ENCODE measurements at places on chromosomes 13 and 19. TPM values are rescaled to one million over a fixed set of nuclear protein-coding genes. Genes with fewer than 3 reads are reported as not detected.

DNA sequence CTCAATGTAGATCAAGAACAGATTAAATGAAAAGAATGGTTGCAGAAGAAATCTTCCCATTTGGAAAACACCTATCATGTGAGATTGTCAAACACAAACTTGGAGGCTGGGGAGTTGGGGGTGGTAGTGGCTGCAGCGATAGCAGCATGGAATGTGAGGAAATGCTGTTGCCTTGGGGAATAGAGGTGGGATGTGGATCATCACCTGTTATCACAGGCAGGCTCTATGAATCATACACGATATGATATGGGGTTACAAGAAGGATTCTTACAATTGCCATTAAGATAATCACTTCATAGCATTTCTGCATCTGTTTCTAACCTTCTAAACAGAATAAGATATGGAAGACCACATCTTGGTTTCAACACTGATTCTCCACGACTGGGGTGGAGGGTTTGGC is 88.7 kb downstream of the RNASEH2B start:
- no peaks in the 10 kb centered on the region for H3K36me3 ChIP-seq
- DNase-seq: no peak
- H3K4me3 ChIP-seq: no peak overlapping the region
- H3K27me3 ChIP-seq: no peaks in the 10 kb centered on the region
- peaks cover 56% of the 10 kb centered on the region for H3K4me1 ChIP-seq

DNA sequence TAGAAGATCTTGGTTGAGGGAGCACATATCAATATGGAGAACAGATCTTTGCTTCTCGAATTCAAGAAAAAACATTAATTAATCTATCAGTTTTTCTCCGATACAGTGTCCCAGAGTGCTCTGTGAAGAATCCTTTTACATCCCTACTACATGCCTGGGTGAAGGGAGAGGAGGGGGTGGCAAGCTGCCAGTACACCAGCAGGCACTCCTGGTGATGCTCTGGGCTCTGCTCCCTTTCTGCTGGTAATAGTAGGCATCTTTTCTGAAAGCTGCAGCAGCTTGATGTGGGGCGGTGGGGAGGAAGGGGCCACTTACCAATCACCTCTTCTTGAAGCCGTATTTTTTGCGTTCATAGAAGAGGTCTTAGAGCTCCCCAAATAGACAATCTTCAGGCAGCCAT is 30.7 kb downstream of the PBX4 start:
- H3K27ac ChIP-seq: no peak overlapping the region
- DNase-seq: no peak
- H3K36me3 ChIP-seq: no peaks in the 10 kb centered on the region
- no peaks in the 10 kb centered on the region for H3K27me3 ChIP-seq
- peaks cover 6% of the 10 kb centered on the region for H3K4me1 ChIP-seq

DNA sequence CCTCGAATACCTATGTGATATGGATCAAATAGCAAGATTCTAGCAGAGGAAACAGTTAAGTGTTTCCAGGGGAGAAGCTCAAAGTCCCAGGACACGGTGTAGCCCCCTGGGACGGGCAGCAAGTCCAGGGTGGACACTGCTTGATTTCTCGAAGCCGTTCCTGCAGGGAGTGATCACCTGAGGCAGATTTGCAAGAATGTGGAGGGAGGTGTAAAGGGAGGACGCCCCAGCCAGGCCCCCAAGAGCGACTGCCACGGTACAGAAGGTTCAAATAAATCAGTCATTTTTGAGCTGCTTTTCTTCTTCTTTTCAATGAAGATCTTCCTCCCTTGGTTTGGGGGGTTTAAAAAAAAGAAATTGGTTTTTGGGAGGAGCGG is 41.4 kb downstream of the KLF2 start:
- H3K4me3 ChIP-seq: no peak overlapping the region
- no peaks in the 10 kb centered on the region for H3K36me3 ChIP-seq
- DNase-seq: no peak
- no peak overlapping the region for H3K27ac ChIP-seq

- no peaks in the 10 kb centered on the region for H3K36me3 ChIP-seq
- H3K27ac ChIP-seq: no peak overlapping the region
- H3K4me3 ChIP-seq: no peak overlapping the region
- H3K27me3 ChIP-seq: no peaks in the 10 kb centered on the region
- H3K4me1 ChIP-seq: no peaks in the 10 kb centered on the region
Measured at GRCh38 chr13:43153436-43154090, 130.2 kb downstream of the DNAJC15 start.

GRCh38 chr13:97388373-97388772 is 45.6 kb upstream of the RAP2A start:
- H3K4me1 ChIP-seq: no peaks in the 10 kb centered on the region
- H3K27ac ChIP-seq: no peak overlapping the region

- no peak overlapping the region for H3K27ac ChIP-seq
- no peaks in the 10 kb centered on the region for H3K4me1 ChIP-seq
- no peak for DNase-seq
- H3K4me3 ChIP-seq: no peak overlapping the region
Measured at GRCh38 chr13:76720821-76721220, 165.4 kb downstream of the KCTD12 start.

- H3K4me1 ChIP-seq: no peaks in the 10 kb centered on the region
- H3K27me3 ChIP-seq: no peaks in the 10 kb centered on the region
- H3K36me3 ChIP-seq: no peaks in the 10 kb centered on the region
- no peak for DNase-seq
- no peak overlapping the region for H3K4me3 ChIP-seq
- H3K27ac ChIP-seq: no peak overlapping the region
Measured at GRCh38 chr13:54373211-54373610, 1344.6 kb downstream of the OLFM4 start.

PHLDB3 gene
- polyA plus RNA-seq: 33.6 TPM

All from small intestine (tissue), 16 donors.